ENCODE measurements at places on chromosomes 3 and 15.
A peak's percentile ranks its signal among the peaks of the same experiment; 100 is the strongest.

DNA sequence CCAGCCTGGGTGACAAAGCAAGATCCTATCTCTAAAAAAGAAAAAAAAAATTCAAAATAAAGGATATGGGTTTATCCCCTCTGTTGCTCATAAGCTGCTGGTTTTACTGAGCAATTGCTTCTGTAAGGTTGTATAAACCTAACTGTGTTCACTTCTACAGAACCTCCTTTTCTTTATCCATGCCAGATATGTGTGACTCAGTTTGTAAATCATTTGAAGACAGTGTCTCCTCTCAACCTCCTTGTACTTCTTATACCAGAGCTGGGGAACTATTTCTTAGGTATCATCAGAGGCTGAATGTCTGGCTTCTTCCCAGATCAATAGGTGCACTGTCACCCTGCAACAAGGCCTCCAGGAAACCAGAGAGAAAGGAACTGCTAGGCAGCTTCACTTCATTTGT is 273.8 kb downstream of the CD47 start:
- DNase-seq = no peak

DNA sequence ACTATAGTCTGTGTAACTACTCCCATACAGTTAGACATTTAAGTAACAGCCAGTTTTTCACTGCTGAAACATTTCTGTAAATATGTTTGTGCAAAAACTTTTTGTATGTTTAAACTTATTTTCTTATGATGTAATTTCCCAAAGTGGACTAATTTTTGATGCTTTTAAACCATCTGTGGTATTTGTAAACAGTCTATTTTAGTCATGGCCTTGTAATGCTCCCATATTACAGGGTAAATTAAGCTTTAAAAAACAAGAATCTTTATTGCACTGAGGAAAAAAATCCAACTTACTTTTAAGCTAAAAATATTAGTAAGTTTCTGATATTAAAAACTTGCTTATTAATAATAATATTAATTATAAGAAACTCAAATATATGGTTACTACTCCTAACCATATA is 13.5 kb downstream of the CCDC14 start:
- DNase-seq = no peak

DNA sequence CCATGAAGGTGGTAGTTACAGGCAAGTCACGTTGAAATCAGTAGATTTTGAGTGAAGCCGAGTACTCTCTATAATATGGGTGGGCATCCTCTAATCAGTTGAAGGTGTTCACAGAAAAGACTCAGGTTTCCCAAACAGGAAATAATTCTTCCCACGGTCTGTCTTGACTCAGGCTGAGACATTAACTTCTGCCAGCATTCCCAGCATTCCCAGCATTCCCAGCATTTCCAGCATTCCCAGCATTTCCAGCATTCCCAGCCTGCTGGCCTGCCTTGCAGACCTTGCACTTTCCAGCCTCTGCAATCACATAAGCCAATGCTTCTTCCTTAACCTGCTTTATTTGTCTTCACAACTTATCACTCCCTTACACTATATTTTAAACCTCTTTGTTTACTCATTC is 542.3 kb upstream of the ROBO2 start:
- DNase-seq = peak; percentile 56

GRCh38 chr3:184700759-184701158 is 11.1 kb downstream of the MAGEF1 start:
- DNase-seq = no peak

GRCh38 chr15:100483370-100483769 is 45.4 kb downstream of the CERS3 start:
- no peak for DNase-seq

DNA sequence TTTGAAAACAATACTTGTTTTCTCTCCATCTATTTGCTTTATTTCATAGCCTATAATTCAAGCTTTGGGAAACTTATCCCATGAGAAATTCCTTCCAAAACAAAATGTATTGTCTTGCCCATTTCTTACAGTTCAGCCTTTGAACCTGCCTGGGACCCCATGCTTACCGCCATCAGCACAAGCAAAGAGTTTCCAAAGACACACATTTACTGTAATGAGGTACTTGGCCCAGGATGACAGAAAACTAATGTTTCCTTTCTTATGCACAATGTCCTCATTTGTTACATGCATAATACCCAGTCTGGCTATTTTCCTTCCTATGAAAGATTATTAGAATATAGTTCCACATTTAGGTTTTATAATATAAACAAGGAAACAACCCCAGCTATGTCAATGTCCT is 180.4 kb downstream of the GAP43 start:
- no peak for DNase-seq

- no peak for DNase-seq
Measured at GRCh38 chr3:61420136-61420759, 141.1 kb upstream of the PTPRG start.

GRCh38 chr3:169665264-169666075 is 2.0 kb upstream of the MECOM start:
- no peak for DNase-seq

DNA sequence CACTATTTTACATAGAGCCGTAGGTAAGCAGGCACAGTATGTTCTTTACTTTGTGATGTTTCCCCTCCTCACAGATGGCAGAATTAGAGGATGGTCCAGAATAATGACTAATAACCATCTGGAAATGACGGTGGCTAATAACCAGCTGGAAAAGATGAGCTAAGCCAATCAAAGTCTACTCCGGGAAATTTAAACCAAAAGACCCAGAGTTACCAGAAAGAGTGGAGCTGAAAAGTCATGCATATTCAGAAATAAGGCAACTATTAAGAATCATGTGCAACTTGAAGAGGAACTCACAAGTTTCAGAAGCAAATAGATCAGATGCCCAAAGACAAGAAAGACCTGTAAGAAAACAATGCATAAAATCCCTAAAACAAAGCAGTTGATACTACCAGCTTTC is 33.6 kb downstream of the DMXL2 start:
- DNase-seq = no peak

GRCh38 chr15:42033214-42033873 is 12.5 kb upstream of the PLA2G4E start:
- DNase-seq = no peak

DNA sequence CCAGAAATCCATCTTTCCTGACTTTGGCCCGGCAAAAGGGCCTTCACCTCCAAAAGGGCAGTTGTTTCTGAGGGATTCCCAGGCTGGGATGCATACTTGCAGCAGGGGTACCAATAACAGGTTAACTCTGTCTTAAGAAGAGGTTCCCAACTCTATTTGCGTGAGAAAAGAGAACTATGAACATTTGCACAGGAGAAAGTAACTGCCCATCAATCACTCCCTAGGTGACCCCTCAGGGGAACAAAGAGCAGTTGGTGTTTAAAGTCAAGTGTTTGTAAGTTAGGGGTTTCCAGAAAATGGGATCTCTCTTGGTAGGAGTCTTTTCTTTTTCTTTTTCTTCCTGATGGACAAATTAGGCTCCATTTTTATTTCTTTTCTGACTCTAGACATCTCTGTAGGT is 97.3 kb downstream of the EPHB1 start:
- no peak for DNase-seq

DNA sequence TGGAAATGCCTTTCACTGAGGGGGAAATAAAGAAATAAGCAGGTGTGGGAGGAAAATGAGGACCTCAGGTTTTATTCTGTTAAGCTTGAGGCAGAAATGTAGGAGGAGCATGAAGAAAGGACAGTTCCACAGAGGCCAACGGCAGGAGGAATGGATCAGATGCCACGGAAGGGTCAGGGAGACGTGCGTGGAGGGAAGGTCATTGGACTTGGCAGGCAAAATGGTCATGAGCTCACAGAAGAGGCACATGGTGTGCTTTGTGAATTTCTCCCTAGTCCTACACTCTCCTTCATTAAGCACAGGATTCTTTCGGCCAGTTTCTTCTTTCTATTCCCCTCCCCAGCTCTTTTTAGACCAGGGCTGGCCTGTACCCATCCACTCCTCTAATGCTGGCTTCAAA is 32.5 kb upstream of the THSD4 start:
- DNase-seq = no peak

GRCh38 chr3:85476891-85477495 is 518.2 kb downstream of the CADM2 start:
- no peak for DNase-seq

DNA sequence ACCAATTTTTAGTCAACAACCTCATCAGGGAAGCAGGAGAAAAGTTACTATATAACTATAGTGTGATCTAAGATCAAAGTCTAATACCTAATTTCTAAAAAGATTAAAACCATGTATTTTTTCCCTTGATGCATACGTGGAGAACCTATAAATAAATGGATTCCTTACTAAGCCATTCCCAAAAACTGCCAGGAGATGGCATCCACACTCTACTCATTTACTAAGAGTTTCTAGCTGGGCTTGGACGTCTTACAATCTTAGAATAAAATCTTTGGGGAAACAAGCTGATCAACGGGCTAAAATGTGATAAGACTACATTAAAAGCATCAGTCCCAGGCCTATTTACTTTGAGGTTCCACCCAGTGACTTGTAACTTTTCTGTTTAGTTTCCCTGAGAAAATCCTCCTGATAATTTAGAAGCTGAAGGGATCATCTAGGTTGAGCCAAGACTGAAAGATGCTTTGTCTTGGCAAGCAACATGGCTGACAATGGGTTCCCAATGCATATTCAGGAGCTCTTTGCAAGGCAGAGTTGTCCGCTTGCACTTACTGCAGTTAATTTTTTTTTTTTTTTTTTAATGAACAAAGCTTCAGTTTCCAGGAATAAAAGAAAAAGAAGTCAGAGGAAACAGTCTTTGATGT is 85.5 kb upstream of the FGF12 start:
- DNase-seq = peak; percentile 71

GRCh38 chr15:84955089-84955848 is 26.4 kb upstream of the PDE8A start:
- DNase-seq = peak; percentile 78

DNA sequence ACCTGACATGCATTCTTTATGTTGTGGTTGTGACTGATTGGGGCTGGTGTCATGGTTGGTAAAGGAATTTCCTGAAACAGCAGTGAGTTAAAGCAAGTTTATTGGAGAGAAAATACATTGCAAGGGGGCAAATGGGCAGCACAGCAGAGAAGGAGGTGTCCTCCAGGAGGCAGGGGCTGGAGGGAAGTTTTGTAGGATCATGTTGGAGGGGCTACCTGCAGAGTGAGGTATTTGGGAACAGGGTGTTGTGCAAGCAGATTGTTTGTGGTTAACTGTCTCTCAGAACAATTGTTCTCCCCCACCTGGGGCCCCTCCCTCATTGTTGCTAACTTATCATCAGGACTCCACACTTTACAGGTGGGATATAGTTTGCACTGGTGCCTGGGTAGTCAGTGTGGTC is 196.0 kb downstream of the NSUN3 start:
- DNase-seq = no peak

DNA sequence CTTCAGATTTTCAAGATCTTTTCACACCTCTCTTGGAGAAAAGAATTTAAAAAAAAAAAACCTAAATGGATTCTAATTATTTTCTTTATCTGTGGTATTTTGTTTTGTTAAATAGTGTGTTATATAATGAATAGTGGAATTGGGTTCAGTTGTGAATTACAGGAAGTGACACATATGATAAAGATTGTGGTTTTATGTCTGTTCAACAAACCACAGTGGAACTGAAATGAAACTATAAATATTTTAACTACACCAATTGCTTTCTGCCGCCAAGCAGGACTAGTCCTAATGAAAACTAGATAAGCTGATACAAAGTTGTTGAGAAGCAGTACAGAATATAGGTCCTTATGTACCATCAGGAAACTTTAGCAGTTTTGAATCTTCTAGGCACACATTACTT is 121.6 kb downstream of the UBE2E2 start:
- peak; percentile 65 for DNase-seq

DNA sequence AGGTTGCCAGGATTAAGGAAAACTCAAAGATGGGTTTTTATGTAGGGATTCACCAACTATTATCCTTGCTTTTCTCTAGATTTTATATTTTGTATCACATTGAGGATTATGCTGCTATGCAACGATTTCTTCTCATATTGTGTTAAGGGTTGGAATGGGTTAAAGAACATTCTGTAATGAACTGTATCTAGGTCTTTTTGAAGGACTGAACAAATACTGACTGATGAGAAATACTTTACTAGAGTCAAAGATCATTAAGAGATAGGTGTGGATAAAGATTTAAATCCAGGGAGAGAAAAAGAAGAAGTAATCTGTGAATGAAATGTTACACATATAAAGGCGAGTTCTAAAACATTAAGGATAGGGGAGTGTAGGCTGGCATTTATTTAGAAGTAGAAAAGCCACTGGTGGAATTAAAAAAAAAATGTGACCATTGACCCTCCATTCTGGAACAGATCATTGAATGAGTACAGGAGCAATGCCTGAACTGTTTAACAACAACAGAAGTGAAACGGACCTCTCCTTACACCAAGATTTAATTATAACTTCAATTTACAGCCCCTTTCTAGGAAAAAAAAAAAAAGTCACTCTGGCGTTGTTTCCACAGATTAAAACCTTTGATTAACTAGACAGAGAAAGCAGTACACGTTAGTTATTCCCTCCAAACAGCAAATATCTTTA is 39.2 kb downstream of the PROS1 start:
- no peak for DNase-seq

DNA sequence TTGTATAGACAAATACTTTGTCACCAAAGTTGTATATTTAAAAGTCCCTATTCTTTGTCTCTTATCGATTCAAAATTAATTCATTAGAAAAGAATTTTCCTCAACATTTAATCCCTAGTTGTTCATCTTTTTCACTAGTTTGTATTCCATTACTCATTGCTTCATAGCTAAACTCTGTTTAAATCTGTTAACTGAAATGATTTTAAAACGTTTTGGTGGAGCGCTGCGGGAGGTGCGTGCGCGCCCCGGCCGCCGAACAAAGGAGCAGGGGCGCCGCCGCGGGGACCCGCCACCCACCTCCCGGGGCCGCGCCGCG is 56.4 kb upstream of the GOLGA8A start:
- DNase-seq = no peak

GRCh38 chr3:72042397-72043203 is 257.7 kb upstream of the PROK2 start:
- DNase-seq = peak; percentile 96

All from fibroblast of upper back skin (primary cell).